ENCODE measurements at places on chromosomes 2 and 18. TPM values are rescaled to one million over a fixed set of nuclear protein-coding genes. Genes with fewer than 3 reads are reported as not detected.

NR4A2 gene
- 0.77 TPM for total RNA-seq

ASPRV1 gene
- total RNA-seq: 0.79 TPM

DOK6 gene
- total RNA-seq: 2.6 TPM

LTBP1 gene
- total RNA-seq: 80.3 TPM

SCN3A gene
- 0.58 TPM for total RNA-seq

CAVIN2 gene
- 121 TPM for total RNA-seq

FIGN gene
- 10.1 TPM for total RNA-seq

NEB gene
- 2.9 TPM for total RNA-seq

ABCG5 gene
- not detected for total RNA-seq

LRRC30 gene
- not detected for total RNA-seq

IDH1 gene
- total RNA-seq: 33.3 TPM

ONECUT2 gene
- 0.05 TPM for total RNA-seq

GATA6 gene
- total RNA-seq: 97.7 TPM

SERPINB13 gene
- total RNA-seq: not detected

NT5C1B gene
- total RNA-seq: not detected

IL36RN gene
- not detected for total RNA-seq

UGT1A10 gene
- total RNA-seq: not detected

MROH2A gene
- total RNA-seq: not detected

REG3A gene
- total RNA-seq: not detected

KATNAL2 gene
- 3.0 TPM for total RNA-seq

CREG2 gene
- not detected for total RNA-seq

MAPRE2 gene
- 139 TPM for total RNA-seq

CFAP53 gene
- total RNA-seq: not detected

TGFA gene
- 0.75 TPM for total RNA-seq

PLEKHA3 gene
- 10.2 TPM for total RNA-seq

CXCR1 gene
- 0.59 TPM for total RNA-seq

DPYSL5 gene
- total RNA-seq: 0.06 TPM

RAPGEF4 gene
- total RNA-seq: 3.5 TPM

FOXI3 gene
- total RNA-seq: not detected

PLEK gene
- 6.2 TPM for total RNA-seq

RAB31 gene
- 67.7 TPM for total RNA-seq

IL1R1 gene
- 27.6 TPM for total RNA-seq

PAX8 gene
- 1.7 TPM for total RNA-seq

TYMS gene
- 3.1 TPM for total RNA-seq

PIKFYVE gene
- total RNA-seq: 20.2 TPM

TEKT4 gene
- total RNA-seq: 0.25 TPM

C2orf81 gene
- 1.1 TPM for total RNA-seq

ASTL gene
- not detected for total RNA-seq

UGT1A6 gene
- total RNA-seq: not detected

OXER1 gene
- total RNA-seq: 0.40 TPM

TEX261 gene
- total RNA-seq: 43.5 TPM

GKN1 gene
- total RNA-seq: not detected

ERMN gene
- 0.07 TPM for total RNA-seq

ST8SIA3 gene
- not detected for total RNA-seq
